A375 (cell line): ENCODE measurements at places on chromosomes 3 and 15. TPM values are rescaled to one million over a fixed set of nuclear protein-coding genes. Genes with fewer than 3 reads are reported as not detected.

EPHA3 gene
- total RNA-seq: 25.6 and 29.2 TPM in 2 replicates

KLHL40 gene
- total RNA-seq: not detected in 2 replicates

NIPA2 gene
- total RNA-seq: 86.3 and 86.7 TPM in 2 replicates

MESP2 gene
- total RNA-seq: 0.74 and 0.98 TPM in 2 replicates

CERS3 gene
- total RNA-seq: not detected in 2 replicates

ARPP21 gene
- 1.6 and 1.9 TPM in 2 replicates for total RNA-seq
